ENCODE measurements at places on chromosomes 12 and 14.

GRCh38 chr14:102362084-102362483 is 606 bp downstream of the CINP start:
- DNase-seq, result peak; percentile 6

DNA sequence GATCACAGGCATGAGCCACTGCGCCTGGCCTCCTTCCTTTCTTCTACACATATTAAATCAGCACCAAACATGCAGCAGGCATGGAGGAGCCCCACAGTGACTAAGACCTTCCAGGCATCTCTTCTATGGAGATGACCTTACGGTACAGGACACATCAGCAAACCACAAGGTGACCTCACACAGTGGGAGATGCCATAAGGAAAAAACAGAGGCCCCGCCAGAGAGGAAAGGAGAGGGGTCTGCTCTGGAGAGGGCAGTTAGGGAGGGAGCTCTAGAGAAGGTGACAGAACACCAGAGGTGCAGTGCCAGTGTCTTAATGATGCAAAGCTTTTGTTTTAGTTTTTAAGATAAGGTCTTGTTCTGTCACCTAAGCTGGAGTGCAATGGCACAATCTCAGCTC is 81.1 kb upstream of the ESRRB start:
- no peak for DNase-seq

DNA sequence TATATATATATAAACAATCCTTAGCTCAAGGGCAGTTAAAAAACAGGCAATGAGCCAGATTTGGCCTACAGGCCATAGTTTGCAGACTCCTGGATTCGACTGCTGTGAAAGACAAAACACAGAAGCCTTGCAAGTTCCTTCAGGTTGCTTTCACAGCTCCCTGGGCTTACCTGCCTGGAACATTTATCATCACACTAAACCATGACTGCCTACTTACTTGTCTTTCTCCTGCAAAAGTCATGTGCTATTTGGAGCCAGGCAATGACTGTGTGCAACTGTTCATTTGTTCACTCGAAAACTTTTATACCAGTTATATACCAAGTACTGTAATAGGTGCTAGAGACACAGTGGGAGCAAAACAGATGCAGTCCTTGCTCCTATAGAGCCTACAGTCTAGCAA is 2.2 kb upstream of the RPS6KA5 start:
- DNase-seq, result no peak

DNA sequence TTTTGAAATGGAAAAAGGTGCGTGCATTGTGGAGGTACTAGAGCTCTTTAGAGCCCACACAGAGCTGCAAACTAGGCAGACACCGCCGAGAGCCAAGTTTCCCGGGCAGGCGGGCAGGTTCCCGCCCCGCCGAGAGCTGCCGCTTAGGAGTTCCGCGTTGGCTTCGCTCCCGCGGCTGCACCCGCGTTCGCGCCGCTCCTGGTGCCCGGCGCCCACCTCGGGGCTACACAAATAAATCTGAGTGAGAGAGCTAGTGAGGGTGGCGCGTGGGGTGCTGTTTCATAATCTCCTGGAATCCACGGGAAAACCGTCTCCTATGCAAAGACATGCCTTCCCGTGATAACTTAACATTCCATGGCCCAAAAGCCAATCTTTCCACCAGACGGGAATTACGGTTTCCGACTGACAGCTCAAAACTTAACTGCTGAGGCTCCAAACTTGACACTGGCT is 645 bp downstream of the KITLG start:
- DNase-seq, result no peak

- no peak for DNase-seq
Measured at GRCh38 chr12:96242597-96242996, 48.4 kb downstream of the ELK3 start.
